ENCODE measurements at places on chromosomes 11 and 22. TPM values are rescaled to one million over a fixed set of nuclear protein-coding genes. Genes with fewer than 3 reads are reported as not detected.

DNA sequence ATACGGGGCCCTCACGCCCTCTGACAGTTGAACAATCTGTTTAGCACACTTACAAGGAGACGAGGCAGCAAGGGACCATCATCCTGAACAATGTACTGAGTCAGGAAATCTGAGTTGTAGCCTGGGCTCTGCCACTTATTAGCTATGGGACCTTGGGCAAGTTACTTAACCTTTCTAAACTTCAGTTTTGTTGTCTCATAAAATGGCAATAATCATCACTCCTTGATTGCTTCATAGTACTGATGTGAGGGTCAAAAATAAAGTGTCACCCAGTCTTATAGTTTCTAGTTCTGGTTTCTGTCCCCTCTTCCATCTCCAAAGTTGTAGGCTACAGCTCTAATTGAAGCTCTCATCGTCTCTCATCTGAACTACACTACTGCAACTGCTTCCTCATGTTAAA is 46.7 kb downstream of the RELT start:
- no peak for DNase-seq

GRCh38 chr11:2666828-2667570 is 32.8 kb downstream of the KCNQ1OT1 start:
- no peak for DNase-seq

DNA sequence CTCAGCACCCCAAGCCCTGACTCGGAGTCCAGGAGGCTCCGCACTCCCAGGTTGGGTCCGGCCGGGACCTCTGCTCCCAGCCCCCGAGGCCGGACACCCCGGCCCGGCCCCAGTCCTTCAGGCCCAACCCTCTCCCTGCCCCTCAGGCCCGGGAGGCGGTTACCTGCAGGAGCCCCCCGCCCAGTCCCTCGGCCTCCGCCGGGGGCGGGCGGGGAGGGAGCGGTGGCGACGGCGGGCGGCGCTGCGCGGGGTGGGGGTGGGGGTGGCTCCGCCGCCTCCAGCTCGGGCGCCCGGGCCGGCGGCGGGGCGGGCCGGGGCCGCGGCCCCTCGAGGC is 310 bp downstream of the TCF20 start:
- DNase-seq: no peak

YPEL4 gene
- polyA plus RNA-seq: 0.05 TPM

DNA sequence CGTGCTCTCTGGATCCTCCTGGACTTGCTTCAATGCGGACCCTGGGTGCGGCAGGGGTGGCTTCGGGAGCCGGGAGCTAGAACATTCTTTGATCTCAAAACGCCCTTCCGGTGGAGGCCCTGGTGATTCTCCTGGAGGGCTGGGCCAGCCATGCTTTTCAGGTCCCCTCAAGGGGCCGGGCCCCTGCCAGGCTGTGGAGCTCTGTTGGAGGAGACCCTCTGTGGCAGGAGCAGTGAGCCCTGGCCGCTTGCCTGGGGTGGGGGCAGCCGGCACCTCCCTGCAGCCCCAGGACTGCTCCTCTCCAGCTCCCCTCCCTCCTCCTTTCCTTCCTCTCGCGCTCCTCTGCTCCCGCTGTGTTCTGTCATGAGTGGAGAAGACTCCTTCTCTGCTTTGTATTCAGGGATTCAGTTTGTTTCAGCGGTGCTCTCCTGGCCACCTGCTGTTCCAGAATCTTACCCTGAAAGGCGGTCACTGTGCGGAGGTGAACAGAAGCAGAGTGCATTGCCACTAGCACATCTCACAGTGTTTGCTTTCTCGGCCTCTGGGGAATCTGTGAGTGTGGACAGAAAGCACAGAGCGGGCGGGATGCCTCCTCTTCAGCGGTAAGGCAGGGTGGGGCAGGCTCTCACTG is 289.1 kb downstream of the TBC1D22A start:
- no peak for DNase-seq

IRAG1 gene
- polyA plus RNA-seq: 0.14 TPM

MEI1 gene
- 0.07 TPM for polyA plus RNA-seq

DNA sequence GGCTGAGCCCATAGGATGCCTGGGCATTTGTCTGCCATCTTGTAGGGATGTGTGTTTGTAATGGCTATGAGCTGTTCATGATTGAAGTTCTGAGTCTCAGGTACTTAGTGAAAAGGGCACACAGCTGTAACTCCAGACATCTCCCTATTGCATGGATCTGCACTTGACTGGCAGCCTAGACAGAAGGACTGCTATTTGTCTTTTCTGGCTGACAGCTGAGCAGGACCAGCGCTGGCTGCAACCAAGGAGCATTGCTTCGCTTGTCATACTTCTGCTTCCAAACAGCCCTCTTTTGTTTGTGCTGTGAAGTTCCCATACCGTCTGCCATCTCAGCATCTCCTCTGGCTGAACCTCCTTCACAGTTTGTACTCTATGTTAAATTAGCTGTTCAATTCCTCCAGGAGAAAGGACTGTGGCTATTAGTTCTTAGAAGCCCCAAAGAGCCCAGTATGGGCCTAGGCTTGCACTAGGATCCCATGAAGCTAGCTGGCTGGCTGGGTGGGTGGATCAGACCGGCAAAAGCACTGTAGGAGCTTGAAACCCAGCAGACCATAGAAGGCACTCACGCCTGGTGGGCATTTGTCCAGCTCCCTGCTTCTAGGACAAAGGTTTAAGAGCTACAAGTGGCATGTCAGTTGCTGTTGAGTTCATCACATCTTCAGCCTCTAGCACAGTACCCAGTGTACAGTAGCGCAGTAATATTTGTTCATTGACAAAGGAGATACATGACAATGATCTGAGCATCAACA is 20.4 kb downstream of the HIRA start:
- no peak for DNase-seq

GRCh38 chr22:22755778-22756100 is 111.3 kb downstream of the GGTLC2 start:
- no peak for DNase-seq

Measured in mammary epithelial cell (primary cell).